ENCODE measurements at places on chromosomes 2 and 18.

- no peak for DNase-seq
Measured at GRCh38 chr2:239225871-239226561, 174.8 kb downstream of the HDAC4 start.

DNA sequence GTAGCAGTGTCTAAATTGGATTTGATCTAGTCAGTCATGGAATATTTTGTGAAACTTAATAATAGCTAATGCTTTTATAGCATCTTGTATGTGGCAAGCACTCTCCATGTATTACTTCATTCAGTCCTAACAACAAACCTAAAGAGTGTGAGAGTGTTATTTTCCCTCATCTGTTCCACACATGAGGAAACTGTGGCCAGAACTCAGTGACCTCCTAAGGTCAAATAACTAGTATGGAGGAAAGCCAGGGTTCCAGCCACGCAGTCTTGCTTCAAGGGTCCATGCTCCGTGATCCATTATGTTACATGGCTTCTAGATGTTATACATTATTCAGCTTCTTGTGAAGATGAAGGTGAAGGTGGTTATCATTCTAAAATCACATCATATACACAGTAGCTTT is 45.5 kb downstream of the TWSG1 start:
- DNase-seq = no peak

- DNase-seq = no peak
Measured at GRCh38 chr18:10265560-10266333, 188.7 kb upstream of the APCDD1 start.

- DNase-seq = no peak
Measured at GRCh38 chr2:197339016-197339415, 28.4 kb upstream of the ANKRD44 start.

DNA sequence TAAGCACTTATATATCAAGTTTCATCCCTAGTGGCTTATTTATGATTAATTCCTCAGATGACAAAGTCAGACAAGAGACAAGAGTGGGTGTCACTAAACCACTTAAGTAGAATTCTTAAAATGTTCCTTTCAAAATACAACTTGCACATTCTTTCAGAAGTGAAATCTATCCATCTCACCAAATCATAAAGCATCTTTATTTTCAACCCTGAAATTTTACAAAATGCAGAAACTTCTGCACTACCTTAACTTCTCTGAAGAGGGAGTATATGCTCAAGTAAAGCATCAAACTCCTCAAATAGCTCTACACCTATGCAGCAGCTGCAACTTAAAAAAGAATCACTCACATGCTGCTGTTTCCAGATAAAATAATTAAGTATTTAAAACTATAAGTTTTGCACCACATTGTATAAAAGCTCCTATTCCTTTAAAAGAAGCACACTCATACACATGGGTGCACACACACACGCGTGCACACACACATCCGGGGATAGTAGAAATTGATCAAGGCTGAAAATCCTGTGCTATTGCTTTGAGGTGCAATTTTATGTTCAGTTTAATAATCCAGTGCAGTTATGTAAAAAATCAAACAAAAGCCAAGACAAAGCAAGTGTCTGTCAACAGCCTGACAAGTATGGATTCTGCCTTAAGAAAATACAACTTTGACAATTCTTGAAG is 244.5 kb downstream of the TCF4 start:
- DNase-seq = no peak

DNA sequence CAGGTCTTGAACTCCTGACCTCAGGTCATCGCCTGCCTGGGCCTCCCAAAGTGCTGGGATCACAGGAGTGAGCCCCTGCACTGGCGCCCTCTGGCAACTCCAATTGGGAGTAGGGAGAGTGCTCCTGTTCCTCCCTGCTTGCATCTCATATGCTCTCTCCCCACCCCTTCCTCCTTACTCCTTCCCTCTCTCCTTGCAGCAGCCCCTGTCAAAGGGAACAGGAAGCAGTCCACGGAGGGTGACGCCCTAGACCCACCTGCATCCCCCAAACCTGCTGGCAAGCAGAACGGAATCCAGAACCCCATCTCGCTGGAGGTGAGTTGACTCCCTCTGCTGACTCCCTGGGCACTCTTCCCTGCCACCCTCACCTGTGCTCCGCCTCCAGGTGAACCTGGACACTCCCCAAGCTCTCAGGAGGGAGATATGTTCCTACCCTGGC is 10.7 kb downstream of the ARID5A start:
- DNase-seq = no peak

DNA sequence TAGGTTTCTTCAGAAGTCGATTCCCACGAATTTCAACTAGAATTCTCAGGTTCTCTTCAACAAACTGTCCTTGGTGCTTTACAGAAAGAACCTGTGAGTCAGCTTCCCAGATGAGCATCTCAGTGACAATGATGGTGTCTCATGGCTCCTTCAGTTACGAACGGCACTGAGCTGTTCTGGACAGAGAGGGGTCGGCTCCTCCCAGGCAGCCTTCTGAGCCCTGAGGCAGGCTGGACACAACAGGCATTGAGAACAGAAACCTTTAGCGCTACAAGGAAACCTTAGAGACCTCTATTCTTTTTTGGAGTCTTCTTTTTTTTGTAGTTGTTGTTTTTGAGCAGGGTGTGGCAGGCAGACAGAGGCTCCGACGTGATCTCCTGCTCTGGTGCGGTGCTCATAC is 35.1 kb upstream of the ALKAL2 start:
- no peak for DNase-seq

- peak; percentile 30 for DNase-seq
Measured at GRCh38 chr18:69469444-69469919, 68.8 kb downstream of the DOK6 start.

DNA sequence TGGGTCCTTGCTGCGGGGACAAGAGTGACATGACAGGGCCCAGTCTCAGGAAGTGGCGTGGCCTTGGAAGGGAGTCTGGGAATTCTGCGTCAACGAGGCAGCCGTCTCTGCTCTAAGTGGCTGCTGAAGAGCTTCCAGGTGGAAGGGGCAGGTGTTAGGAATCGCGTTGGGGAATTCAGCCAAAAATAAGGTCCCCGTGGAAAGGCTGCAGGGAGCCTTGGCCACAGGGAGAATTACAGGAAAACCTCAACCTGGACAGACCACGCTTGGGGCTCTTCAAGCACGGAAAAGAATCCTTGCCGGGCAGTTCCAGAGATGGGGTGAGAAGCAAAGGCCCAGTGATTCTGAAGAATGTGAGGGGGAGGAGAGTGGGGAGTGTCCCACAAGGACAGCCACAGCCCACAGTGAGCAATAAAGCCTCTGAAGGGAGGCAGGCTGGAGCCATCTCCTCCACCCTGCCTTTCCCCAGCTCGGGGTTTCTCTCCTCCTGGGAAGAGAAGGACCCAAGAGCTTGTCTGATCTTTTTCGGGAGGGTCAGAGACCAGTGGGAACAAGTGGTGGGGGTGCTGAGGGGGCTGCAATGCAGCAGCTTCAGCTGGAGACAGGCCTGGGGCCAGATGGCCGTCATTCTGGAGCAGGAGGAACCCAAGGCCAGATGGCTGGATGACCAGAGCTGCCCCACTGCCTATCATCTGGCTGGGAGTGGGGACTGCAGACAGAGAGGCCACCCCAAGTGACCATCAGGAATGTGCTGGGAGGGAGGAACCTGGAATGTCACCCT is 106.4 kb upstream of the SMAD2 start:
- DNase-seq = no peak

- no peak for DNase-seq
Measured at GRCh38 chr18:80127635-80128034, 18.6 kb downstream of the ADNP2 start.

DNA sequence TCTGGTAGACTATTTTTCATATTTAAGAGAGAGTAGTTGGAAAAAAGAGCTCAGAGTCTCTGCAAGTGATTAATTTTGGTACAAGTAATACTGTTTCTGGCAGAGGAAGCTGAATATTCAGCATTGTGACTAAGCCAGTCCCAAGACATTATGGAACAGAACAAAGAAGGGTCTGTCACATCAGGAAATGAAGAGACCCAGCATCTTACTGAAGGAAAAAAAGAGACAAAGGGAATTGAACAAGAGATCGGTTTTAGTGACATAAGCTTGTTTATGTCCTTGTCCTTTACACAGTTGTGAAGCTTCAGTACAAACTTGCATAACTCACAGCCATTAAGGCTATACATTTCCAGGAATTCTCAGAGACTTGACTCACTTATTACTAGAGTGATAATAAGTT is 568.5 kb upstream of the SLC8A1 start:
- no peak for DNase-seq

DNA sequence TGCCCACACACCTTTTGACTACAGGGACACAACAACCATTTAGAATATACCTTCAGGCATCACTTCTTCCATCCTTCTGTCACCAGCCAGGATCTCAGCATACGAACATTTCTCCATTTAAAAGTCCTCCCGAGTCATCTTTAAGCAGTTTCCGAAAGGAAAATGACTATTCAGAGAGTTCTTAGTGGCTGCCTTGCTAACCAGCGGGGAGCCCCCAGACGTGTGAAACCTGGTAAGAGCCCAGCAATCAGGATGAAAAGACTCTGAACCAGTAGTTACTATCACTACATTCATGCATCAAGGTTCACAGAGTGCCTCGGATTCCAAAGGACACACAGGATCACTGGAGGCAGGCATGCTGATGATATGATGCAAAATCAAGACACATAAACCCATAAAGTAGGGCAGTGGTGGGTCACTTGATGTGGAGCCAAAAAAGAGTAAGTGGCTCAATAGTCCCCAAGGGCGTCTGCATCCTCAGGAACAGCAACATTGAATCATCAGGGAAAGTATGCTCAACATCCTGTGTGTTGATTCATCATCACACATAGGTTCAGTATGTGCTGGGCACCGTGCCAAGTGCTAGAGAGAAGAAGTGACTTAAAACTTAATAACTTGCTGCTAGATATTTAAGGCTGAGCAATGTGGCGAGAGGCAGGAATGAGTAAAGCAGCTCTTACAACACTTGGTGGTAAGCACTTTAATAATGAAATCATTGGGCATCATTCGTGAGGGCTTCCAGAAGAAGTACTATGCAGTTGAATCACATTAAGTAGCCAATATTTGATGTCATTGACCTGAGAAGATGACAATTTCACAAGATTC is 4.4 kb downstream of the CCL20 start:
- peak; percentile 85 for DNase-seq

DNA sequence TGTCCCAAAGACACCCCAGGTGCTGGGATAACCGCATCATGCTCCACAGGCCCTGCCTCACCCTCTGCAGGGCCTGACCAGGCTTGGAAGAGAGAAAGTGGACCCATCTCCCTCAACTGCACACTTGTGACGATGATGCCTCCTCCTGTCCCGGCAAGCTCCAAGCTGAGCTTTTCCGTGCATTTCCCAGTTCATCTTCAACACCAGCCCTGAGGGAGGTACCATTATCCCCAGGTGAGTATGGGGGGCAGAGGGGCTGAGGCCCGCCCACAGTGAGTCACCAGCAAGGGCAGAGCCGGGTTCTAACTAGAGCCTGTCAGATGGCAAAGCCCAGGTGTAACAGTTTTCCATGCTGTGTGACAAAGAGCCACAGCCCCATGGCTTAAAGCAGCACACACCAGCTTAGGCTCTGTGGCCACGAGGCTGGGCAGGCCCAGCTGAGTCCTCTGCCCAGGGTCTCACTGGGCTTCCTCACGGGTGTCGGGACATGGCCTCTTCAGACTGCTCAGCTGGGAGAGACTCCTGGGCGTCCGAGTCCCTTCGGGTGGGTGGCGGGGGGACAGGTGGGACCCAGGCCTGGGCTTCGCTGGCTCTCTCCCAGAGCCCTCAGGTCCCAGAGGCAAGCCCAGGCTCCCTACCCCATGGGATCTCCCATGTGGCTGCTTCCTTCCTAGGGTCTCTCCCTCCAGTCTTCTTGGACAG is 108.4 kb upstream of the OTOS start:
- no peak for DNase-seq

GRCh38 chr2:133777574-133777960 is 209.3 kb upstream of the NCKAP5 start:
- DNase-seq = no peak

DNA sequence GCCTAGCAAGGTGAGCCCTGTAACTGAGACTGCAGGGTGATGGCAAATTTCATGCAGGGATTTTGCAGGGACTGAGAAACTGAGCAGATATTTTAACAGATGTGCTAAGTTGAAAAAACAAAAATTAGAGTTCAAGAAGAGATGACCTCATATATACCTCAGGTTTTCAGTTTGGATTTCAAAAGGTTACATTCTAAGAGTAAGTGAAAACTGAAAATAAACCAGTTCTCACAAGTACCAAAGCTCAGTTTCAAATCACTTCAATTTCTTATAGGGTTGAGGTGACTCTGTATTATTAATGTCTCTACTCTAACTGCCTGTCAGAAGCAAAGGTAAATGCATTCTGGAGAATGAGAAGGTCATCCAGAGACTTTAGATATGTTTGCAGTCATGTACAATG is 237.4 kb upstream of the VRK2 start:
- DNase-seq = no peak

- DNase-seq = no peak
Measured at GRCh38 chr2:8264981-8265380, 416.9 kb upstream of the ID2 start.

GRCh38 chr18:55732227-55733106 is 144.5 kb upstream of the TCF4 start:
- no peak for DNase-seq

DNA sequence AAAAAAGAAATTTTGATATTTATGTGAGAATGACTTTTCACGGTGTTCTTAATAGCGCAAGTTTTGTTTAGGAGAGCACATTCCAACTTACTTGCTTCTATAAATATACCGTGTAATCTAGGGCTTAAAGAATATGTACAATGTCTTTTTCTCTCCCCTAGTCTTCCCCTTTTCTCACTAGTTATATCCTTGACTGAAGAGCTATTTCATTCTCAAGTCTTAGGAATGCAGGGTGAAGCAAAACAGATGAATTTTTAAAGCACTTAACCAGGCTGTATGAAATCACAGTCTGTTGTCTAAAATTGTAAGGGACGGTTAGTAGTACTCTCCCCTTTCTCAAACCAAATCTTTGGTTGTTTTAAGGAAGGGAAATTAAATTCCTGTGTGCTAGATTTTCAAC is 29.6 kb upstream of the SLC30A6 start:
- no peak for DNase-seq

DNA sequence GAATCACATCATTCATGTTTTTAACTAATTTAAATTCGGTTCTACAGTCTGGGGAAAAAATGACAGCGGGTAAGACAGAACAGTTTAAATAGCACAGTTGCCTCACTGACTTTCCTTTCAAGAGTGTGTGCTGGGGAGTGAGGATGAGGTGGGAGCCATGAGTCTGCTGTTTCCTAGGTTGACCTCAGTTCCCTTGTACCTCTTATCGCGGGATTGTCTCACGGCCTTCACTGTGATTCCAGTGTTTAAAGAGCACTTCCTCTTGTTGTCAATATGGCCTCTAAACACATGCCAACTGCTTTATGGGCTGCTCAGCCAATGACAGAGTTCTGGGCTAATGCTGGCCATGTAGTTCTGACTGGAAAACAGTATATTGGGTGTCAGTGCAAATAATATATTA is 41.6 kb upstream of the ALMS1 start:
- DNase-seq = no peak

- DNase-seq = no peak
Measured at GRCh38 chr18:77160515-77160914, 27.9 kb upstream of the MBP start.

- DNase-seq = no peak
Measured at GRCh38 chr18:26103579-26103978, 13.2 kb upstream of the SS18 start.

GRCh38 chr18:76459312-76459686 is 35.7 kb downstream of the ZNF516 start:
- DNase-seq = no peak

- DNase-seq = no peak
Measured at GRCh38 chr2:239421851-239422250, 21.0 kb upstream of the HDAC4 start.

All from stimulated activated CD4-positive, alpha-beta T cell treated with anti-CD3 and anti-CD28 coated beads, Interleukin-12 subunit alpha, Interleukin-12 subunit beta, amount 100 ng/mL, for 24 hours (primary cell).